GM10248 (cell line): ENCODE measurements at places on chromosomes 3 and 15.

DNA sequence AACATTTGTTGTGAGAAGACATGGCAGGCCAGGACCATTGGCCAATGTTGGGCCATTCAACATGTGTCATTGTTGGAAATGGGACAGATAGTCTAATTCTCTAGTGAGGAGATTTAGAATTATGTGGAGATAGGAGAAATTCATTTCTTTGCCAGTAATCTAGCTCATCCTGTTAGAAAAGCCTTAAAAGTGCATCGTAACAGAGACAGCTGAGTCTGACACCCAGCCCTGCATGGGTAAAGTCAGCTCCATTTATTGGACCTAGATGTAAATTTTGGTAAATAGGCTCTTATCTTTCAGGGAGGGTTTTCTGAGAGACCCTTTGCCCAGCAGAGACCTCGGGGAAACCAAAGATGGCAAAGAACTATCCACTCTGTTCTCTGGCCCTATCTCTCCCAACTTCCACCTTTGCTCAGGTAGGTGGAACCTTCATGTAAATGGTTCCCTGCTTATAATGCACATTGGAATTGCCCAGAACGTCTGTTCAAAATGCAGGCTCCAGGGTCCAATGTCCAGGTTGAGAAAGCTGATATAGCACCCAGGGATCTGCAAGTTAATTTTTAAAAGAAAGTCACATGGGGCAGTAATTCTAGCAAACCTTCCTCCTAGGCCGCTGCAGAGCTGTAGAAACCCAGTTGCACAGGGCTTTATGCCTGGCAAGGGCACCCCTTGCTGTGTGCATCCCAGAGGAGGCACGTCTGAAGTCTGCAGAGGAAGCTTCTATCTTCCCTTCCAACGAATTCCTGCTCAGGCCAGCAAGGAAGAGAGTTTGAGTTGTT, 365.9 kb upstream of the PROK2 start:
- DNase-seq: no peak

DNA sequence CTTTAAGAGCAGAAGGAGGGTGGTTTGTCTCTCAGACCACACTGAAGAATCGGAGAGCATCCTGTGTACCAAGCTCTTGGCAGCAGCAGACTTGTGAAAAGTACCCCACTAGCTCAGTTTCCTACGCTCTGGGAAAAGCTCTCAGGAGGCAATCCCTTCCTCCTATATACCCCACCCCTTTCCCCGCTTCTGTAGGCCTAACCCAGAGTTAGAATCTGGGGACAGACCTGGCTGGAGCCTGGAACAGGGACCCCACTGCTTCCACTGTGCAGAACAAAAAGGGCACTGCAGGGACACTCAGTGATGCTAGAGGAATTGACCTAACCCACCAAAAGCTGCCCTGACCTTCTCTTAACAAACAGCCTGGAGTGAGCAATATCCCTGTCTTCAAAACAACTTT, 70.0 kb upstream of the CCDC39 start:
- DNase-seq: no peak

- DNase-seq: no peak
These were observed 35.7 kb downstream of the CCDC80 start for GRCh38 chr3:112605285-112605684.

DNA sequence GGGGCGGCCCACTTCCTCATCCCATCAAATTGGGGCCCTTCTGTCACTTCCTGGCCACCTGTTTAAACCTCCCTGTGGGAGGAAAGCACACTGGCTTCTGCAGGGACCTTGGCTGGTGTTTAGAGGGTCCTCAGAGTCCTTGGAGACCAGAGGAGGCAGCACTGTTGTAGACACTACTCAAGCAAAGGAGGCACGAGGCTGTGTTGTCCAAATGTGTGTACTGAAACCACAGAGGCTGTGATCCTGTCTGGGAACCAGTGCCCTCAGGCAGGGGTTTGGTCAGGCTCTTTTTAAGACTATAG, 12.4 kb upstream of the SEC13 start:
- DNase-seq: no peak

DNA sequence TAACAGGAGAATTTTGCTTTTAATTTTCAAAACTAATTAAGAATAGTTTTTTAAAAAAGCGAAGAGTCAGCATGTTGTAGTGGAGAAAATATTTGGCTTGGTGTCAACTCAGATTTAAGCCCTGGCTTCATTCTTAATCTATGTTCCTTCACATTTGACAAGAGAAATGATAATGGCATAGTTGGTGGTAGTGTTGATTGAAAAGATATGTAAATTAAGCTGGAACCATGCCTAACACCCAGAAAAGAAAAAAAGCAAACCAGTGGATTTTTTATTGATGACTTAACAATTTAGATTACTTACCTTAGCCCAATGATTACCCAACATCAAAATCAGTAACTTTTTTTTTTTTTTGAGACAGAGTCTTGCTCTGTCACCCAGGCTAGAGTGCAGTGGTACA, 27.4 kb downstream of the TCAIM start:
- DNase-seq: no peak

DNA sequence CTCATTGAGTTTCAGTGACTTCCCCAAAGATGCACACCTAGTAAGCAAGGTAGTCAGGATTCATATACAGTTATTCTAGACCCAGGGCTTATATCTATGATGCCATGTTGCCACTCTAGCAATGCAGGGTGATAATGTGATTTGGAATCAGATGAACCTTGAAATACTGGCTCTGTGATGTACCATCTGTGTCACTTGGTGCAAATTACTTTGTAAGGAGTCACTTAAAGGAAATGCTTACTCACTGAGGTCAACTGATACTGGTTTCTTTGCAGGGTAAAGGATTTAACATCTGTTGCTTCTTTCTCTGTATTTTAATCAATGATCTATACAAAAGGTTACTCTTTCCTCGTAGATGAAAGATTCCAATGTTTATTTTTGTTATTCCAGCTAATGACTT, 10.8 kb downstream of the ASB14 start:
- DNase-seq: no peak

- no peak for DNase-seq
These were observed 29.8 kb downstream of the CDCP1 start for GRCh38 chr3:45116350-45116749.

DNA sequence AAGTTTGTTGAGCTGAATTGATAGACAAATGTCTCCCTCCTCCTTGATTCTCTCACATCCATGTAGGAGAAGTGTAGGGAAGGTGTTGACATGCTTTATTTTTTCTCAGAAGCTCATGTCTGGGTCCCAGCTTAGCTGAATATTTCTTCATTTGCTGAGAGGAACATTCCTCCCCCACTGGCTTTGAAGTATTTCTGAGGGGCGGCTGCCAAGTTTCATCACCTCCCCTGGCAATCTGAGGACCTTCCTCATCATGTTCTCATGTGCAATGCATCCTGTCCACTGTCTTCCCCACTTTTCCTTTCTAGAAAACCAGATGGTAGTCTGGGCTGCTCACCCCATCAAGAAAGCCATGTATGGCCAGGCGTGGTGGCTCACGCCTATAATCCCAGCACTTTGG, 168.9 kb upstream of the RGMA start:
- DNase-seq: no peak

- DNase-seq: no peak
These were observed 214.2 kb downstream of the IL20RB start for GRCh38 chr3:137171834-137172603.

GRCh38 chr3:136780741-136781140, 28.6 kb upstream of the STAG1 start:
- no peak for DNase-seq

- DNase-seq: no peak
These were observed 19.3 kb downstream of the IGF1R start for GRCh38 chr15:98667521-98668179.

- no peak for DNase-seq
These were observed 25.5 kb downstream of the SEC62 start for GRCh38 chr3:169992156-169992555.

GRCh38 chr3:160038862-160039562, 50.4 kb downstream of the IL12A start:
- peak; percentile 41 for DNase-seq

- DNase-seq: no peak
These were observed 28.5 kb downstream of the SELENOT start for GRCh38 chr3:150631515-150632221.

DNA sequence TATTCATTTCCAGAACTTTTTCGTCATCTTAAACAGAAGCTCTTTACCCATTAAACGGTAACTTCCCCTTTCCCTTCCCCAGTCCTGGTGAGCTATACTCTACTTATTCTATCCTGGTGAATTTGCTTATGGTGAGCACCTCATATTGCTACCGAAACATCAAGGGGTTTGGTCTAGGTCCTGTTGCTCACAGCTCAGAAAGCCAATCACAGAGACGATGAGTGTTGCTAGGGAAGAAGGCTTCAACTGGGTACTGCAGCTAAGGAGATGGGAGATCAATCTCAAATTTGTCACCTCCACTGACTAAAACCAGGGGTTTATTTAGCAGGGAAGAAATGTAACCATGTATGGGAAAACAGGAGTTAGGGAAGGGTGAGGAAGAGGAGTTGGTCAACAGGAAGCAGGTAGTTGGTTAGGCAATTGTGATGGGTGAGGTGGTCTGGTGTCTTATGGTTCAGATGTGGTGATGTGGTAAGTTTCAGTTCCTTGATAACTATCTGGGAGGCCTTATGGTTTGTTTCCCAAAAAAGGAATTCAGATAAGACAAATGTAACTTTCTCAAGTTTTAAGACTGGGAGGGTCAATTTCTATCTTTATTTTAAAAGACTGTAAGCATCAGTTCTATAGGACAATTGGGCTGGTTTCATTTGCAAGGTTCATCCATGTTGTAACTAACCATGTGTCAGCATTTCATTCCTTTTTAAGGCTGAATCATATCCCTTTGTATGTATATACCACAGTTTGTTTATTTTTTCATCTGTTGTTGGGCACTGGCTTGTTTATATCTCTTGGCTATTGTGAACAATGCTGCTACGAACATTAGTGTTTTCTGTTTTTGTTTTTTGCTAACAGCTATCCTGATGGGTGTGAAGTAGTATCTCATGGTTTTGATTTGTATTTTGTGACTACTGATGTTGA, 24.3 kb downstream of the ARHGAP11B start:
- DNase-seq: peak; percentile 51

DNA sequence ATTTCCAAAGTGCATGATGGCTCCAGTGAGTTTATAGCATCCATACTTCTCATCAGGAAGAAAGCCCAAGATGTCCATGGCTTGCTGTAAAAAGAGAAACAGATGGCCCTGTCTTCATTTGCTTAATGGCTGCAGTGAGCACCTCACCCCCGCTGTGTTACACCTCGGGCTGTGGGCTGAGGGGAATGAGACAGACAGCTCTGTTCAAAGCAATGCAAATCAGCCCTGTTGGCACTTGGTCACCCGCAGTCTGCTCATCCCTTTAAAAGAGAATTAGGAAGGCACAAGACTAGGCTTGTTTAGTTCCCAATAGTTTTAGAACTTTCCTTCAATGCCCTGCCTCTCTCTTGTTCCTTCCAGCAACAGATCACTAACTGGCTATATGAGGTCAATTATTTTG, 25.2 kb downstream of the MYH15 start:
- no peak for DNase-seq

DNA sequence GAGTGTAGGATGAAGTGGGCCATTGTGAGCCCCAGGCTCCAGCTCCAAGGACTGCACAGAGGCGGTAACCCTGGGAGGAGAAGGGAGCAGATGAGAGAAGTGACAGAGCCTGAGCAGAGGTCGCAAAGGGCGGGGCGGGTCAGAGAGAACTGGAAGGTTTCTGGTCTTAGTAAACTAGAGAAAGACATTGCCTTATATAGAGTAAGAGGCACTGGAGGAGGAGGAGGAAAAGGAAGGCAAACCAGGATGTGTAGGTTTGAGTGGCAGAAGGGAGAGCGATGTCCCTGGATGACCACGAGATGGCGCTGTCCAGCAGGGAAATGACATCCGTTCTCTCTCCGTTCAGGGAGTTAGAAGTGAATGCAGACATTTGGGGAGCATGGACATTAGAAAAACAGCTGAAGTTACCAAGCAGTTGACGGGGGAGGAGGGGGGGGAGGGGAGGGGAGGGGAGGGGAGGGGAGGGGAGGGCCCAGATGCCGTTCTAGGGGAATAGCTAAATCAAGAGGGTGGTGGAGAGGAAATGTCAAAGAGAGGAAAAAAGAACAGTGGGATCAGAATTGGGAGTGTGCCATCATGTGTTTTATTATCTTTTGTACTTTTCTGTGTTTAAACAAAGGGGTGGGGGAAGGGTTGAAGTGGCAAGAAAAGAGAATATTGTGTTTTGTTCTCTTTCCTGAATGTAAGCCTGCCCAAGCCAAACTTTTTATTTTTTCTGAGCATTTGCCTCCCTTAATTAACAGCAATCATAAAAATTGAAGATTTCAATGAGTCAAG, 48.8 kb downstream of the STARD5 start:
- DNase-seq: peak; percentile 76

DNA sequence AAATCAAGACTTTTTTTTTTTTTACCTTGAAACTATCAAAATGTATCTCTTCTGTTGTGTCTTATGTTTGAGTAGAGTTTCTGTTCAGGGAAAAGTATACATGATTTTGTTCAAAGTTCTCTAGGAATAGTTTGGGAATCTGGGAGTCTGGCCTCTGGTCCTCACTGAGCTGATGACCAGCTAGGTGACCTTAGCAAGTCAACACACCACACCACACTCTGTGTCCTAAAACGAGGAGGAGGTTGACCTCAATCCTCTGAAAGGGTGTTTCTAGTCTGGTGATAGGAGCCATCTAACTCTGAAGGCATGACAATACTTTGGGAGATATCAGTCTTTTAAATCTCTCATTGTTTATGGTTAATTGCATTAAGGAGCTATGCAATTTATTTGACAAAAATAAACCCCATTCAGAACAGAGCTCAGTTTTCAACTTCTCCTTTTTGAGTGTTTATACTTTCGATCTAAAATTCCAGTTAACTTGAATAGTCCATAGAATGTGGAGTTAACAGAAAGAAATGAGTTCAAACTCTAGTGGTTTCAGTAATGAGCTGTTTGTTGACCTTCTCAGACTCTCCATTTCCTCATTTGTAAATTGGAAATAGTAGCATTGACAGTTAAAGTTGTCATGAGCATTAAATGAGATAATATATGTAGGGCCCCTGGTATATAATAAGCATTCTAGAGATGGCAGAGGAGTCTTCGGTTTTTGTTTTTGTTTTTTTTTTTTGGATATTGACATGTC, 112.2 kb upstream of the LRRN1 start:
- DNase-seq: no peak

- DNase-seq: peak; percentile 55
These were observed 730 bp upstream of the ZNF710 start for GRCh38 chr15:90000186-90001001.
